ENCODE measurements at places on chromosomes 3 and 15.

DNA sequence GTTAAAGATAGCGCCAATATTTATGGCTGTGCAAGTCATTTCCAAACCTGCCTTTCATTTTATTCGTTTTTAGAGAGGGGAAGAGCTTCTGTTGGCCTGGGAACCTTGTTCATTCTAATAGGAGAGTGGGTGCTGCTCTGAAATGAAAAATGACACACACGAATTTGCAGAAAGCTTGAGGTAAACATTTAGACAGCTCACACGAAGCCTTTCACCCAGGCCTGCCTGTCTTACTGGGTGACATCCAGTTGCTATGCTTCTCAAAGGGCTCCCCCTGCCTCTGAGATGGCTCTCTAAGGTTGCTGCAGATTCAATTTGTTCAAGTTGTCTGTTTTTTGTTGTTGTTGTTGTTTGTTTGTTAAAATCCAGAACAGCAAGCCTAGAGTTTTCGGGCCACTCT is 18.2 kb downstream of the PEX5L start:
- no peak for DNase-seq

GRCh38 chr3:190519886-190520285 is 6.0 kb downstream of the IL1RAP start:
- DNase-seq, result no peak

GRCh38 chr3:51502562-51502910 is 2.7 kb upstream of the DCAF1 start:
- peak; percentile 46 for DNase-seq

DNA sequence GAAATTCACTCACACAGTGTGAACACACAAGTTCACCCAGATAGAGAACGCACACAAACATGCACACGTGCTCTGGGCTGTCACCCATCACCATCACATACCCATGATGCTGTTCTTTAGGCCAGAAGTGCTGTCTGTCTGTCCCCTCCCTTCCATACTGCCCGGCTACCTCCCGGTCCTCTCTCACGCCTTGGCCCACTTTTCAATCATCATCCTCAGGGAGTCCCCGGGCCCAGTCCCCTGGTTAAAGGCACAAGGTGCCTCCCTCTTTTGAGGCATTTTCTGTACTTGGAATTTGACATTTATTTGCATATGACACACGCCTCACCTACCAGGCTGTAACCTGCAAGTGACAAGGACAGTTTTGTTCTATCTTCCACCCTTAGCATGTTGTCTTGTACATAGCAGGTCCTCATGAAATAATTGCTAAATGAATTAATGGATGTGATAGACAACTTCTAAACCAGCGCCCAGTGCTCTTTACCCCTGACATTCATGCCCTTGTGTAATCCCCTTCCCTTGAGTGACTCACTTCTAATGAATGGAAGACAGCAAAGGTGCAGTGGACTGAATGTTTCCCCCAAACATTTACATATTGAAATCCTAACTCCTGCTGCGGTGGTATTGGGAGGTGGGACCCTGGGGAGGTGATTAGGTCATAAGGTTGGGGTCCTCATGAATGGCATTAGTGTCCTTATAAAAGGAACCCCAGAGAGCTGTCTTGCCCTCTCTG is 73.9 kb upstream of the ADPGK start:
- no peak for DNase-seq

GRCh38 chr15:65525622-65526021 is 4.6 kb upstream of the HACD3 start:
- DNase-seq, result no peak

GRCh38 chr15:48888191-48888590 is 10.3 kb downstream of the EID1 start:
- DNase-seq, result no peak

DNA sequence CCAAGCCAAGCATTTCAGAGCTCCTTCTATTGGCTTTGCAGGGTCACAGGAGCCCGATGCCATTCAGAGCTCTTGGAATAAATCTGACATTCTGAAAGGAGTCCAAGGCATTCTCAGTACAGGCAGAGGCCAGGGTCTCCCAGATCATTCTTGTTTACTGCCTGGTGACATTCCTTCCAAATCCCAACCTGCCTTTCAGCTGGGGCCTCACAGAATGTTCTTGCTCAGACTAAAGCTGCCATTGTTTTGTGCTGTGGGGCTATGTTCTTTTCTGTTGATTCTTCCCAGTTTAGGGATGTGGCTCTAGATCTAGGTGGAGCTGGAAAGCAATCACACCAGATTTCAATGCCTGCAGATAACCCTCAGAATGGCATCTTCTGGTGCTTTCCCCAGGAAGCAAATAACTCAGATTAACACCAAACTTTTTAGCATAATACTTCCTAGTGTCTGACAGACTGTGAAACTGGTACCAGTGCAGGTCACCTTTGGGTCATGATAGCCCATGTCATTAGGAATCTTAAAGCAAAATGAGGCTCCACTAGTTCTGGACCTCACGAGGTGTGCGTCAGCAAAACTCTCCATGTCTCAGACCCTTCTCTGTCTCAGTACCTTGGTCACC is 166.9 kb downstream of the CHST2 start:
- peak; percentile 20 for DNase-seq

- no peak for DNase-seq
Measured at GRCh38 chr15:67878712-67879206, 38.9 kb upstream of the RNU6-1 start.

DNA sequence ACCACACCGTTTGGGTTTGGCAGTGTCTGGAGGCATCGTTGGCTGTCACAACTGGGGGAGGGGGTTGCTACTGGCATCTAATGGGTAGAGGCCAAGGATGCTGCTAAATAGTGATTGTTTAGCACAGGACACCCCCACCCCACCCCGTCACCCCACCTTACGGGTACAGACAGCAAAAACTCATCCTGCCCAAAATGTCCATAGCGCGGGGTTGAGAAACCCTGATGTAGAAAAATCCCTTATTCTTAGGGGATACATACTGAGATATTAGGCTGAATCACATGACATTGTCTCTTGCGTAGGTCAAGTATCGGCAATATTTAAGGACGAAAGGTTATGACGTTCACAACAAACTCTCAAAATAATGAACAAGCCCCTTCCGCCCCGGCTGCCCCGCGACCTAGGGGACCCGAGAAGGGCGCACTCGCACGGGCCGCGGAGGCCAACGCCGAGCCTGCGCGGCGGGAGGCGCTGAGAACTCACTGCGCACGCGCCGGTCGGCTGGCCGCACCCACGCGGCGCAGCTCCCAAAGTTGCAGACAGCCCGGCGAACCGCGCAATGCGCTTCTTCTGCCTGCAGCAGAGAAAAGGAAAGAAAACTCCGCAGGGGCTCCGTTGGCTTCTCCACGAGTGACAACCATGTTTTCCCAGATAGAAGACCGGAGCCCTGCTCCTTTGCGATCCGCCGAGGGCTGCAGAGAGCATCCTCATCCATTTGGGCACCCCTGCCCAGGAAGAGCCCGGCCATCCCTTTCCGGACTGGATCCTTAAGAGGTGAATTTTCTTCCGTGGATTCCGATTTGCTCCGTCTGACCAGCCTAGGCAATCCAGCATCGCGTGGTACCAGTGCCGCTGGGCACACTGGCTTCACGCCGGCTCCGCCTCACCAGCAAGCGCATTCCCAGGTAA is 136.8 kb upstream of the CCDC54 start:
- DNase-seq, result peak; percentile 71

Measured in ELF-1 (cell line).